ENCODE measurements at places on chromosomes 11 and 22.

- no peak for DNase-seq
These were observed 11.5 kb downstream of the STX3 start for GRCh38 chr11:59766542-59767224.

GRCh38 chr22:36465232-36466021, 16.0 kb downstream of the TXN2 start:
- DNase-seq: peak; percentile 73

- DNase-seq: no peak
These were observed 110.1 kb downstream of the ETS1 start for GRCh38 chr11:128477278-128477677.

DNA sequence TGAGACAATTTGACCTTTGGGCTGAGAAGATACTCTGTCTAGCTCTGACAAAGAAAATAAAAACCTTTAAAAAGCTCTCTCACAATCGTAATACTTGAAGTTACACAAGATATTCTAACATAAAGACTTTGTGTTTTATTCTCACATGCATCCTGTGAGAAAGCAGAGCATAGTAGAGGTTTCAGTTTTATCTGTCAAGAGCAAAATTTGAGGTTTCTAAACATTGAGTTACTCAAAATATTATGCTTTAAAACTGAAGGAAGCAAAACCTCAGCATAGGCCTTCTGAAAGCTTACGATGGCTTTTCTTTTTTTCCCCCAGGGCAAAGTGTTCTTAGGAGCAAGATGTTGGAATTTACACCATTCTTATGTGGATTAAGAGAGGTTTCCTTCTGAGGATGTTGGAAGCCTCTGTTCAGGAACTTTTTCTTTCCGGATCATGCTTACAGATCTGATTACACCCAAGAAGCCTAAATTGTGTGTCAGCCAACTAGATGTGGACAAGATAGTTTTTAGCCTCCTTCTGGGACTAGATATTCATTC, 15.0 kb upstream of the OR51M1 start:
- DNase-seq: no peak

DNA sequence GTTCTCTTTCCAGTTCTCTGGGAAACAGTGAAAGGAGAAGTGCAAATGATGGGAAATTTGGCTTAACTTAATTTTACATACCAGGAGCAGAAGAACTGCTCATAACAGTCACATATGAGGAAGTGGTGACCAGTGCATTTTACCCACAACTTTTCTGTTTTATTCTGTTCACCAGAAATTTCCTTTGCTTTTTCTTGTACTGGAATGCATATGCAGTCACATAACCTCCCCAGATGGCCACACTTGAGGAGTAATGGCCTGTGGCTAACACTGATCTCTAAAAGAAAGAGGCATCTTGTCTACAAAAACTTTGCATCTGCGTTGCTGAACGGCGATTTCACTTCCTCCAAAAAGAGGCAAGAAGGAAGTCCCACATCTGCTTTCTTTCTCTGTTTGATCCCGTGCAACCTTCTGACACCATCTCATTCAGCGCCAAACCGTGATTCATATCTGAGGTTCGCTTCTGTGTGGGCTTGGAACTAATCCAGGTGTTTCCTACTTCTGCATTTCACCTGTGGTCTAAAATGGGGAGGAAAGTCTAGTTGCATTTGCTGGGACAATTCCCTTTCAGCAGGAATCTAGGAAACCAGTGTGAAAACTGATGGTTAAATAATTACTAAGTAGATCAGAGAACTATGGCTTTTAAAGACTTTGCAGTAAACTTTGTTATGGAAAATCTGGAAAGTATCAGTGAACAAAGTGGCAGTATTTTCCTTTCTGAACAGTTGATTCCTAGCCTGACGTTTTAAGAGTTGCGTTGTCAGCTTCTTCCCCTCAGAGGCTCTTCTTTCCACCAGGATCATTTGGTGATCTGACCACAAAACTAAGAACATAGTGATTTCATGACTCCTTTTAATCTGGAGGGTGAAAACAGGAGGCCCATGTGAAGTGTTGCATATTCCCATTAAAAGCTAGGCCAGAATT, 4.2 kb upstream of the MPEG1 start:
- no peak for DNase-seq

DNA sequence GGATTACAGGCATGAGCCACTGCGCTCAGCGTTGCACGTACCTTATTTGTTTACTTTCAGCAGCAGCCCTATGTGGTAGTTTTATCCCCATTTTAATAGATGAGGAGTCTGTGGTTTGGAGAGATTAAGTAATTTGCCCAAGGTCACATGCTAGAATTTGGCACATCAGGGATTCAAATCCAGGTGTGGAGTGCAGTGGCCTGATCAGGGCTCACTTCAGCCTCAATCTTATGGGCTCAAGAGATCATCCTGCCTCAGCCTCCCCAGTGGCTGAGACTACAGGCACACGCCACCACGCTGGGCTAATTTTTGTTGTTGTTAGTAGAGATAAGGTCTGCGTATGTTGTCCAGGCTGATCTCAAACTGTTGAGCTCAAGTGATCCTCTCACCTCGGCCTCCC, 18.5 kb upstream of the SPTBN2 start:
- no peak for DNase-seq

GRCh38 chr22:29342577-29343312, 27.2 kb upstream of the RASL10A start:
- no peak for DNase-seq

- DNase-seq: no peak
These were observed 13.0 kb downstream of the SPATA19 start for GRCh38 chr11:133832096-133832990.

- DNase-seq: no peak
These were observed 92.3 kb downstream of the MORC2 start for GRCh38 chr22:30876221-30876751.

GRCh38 chr11:120230433-120231071, 9.4 kb upstream of the POU2F3 start:
- no peak for DNase-seq

GRCh38 chr11:95985174-95985808, 61.4 kb upstream of the MTMR2 start:
- no peak for DNase-seq

DNA sequence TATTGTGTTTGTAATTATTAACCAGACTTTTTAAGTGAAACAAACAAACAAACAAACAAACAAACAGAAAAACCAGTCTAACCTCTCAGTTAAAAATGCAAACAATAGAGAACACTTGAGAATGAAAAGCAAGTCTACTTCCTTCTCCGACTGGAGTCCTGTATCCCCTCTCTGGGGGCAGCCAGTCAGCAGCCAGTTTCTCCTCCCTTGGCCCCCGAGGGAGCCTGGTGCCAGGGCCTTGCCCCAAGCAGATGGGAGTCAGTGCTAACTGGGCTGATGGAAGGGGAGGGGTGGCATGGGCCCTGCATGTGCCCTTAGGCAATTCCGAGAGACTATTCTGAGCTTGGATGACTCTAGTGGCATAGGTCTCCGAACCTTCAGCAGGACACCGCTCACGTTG, 137.2 kb downstream of the GRIK4 start:
- no peak for DNase-seq

DNA sequence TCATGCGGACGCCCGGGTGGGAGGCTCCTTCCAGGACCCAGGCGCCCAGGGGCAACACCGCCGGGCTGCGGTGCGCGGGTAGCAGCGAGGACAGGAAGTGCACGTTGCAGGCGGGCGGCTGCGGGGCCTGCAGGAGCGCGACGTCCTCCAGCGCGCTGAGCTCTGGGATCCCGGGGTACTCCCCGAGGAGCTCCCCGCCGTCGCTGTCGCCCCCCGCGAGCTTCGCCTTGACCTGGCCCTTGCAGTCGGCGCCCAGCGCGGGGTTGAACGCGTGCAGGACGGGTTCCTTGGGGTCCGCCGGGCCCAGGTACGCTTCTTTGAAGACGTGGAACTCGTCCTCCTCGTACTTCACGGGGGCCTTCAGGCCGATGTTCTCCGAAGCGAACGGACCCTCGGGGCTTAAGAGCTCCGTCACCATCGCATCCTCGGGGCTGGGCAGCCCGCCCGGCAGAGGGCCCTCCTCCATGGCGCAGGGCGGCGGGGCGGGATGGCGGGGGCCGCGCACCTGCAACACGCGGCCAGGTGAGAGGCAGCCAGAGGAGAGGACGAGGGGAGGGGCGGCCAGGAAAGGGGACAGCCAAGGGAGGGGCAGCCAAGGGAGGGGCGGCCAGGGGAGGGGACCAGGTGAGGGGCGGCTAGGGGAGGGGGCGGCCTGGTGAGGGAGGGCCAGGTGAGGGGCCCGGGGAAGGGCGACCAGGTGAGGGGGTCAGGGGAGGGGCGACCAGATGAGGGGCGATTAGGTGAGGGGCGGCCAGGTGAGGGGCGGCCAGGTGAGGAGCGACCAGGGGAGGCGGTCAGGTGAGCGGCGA, 921 bp downstream of the TESMIN start:
- DNase-seq: no peak

- DNase-seq: no peak
These were observed 303.6 kb downstream of the OPCML start for GRCh38 chr11:133228471-133229329.

GRCh38 chr11:104570078-104570701, 328.1 kb downstream of the CASP12 start:
- no peak for DNase-seq

- DNase-seq: no peak
These were observed 25.5 kb downstream of the UVRAG start for GRCh38 chr11:75840522-75840921.

Measured in fibroblast of skin of left quadriceps (primary cell).